NCI-H1436 treated with DMSO at 0.1 percent for 48 hours (cell line): ENCODE measurements at places on chromosomes 5 and 9.

DNA sequence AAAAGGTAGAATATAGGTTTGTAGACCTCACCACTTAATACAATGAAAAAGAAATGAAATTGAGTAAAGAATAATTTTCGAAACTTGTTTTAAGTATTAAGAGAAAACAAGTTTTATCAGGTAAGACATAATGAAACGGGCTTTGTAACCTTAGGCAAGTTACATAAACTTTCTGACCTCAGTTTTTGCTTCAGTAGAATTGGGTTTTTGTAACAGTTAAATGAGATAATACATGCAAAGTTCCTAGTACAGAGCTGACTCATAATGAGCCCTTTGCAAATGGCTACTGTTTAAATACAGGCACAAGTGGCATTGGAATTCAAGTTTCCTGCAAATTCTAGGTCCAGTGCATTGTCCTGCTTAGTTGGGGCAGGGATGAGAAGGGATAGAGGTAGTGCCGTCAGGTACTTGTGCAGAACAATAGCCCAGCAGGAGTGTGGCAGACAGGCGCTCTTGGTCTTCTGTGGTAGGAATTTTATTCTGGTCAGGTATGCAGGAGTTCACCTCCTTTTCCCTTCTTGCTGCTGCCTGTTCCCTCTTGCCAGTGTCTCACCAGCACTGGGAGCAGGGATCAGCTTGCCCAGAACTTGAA, 203.8 kb downstream of the PBX3 start:
- DNase-seq: no peak

- DNase-seq: no peak
These were observed 1034.0 kb downstream of the DTWD2 start for GRCh38 chr5:117954331-117954730.

- no peak for DNase-seq
These were observed 103.8 kb downstream of the MPDZ start for GRCh38 chr9:13175732-13176131.

DNA sequence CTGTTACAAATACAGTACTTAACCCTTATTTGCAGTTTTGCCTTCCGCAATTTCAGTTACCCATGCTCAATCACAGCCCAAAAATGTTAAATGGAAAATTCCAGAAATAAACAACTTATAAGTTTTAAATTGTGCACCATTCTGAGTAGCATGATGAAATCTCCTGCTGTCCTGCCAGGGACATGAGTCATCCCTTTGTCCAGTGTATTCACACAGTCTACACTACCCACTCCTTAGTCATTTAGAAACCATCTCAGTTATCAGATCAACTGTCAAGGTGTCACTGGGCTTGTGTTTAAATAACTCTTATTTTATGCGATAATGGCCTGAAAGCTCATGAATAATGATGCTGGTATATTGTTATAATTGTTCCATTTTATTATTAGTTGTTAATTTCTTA, 95.8 kb downstream of the PLCXD3 start:
- no peak for DNase-seq

DNA sequence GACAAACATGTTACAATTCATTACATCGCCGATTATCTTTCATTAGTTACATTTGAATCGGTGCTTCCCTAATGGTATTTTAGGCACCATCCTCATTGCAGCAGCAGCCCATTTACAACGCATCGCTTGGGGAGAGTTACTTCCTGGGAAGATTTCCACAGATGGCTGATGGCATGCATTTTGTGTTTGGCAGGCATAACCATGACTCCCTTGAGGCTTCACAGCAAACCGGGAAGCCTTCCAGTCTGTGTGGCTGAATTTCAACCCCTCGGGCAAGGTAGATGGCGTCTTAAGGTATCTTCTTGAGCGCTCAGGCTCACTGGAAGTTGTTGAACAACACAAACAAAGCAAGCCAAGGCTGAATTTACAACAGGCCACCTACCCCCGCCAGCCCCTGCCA, 1.6 kb upstream of the DNAH5 start:
- DNase-seq: no peak

GRCh38 chr5:172114875-172115422, 73.1 kb downstream of the STK10 start:
- no peak for DNase-seq
